Ovary (tissue), 10 donors: ENCODE measurements at places on chromosomes 3 and 15. TPM values are rescaled to one million over a fixed set of nuclear protein-coding genes. Genes with fewer than 3 reads are reported as not detected.
A peak's percentile ranks its signal among the peaks of the same experiment; 100 is the strongest.

Gene YEATS2
- total RNA-seq: 31.8 TPM

Gene MINAR1
- 0.12 TPM for total RNA-seq

DNA sequence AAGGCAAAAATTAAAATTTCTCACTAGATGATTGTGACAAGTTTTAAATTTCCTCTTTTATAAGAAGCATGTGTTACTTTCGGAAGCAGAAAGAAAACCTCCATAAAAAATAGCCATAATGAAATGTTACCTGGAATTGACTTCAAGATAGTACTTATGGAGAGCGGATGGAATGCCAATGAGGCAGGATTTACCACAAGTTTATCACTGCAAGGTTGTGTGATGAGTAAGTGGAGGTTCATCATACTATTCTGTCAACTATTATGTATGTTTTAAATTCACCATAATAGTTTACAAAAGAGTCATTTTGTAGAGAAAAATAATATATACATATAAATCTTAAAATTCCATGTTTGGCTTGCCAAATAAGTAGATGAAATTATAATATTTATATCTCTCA is 230.3 kb downstream of the SCAPER start:
- H3K36me3 ChIP-seq: no peaks in the 10 kb centered on the region
- no peak overlapping the region for H3K27ac ChIP-seq
- H3K4me3 ChIP-seq: no peak overlapping the region
- H3K4me1 ChIP-seq: no peaks in the 10 kb centered on the region
- no peak for DNase-seq
- H3K27me3 ChIP-seq: no peaks in the 10 kb centered on the region

- H3K27ac ChIP-seq: no peak overlapping the region
- no peaks in the 10 kb centered on the region for H3K4me1 ChIP-seq
- no peaks in the 10 kb centered on the region for H3K36me3 ChIP-seq
- no peaks in the 10 kb centered on the region for H3K27me3 ChIP-seq
- no peak overlapping the region for H3K4me3 ChIP-seq
- peak; percentile 60 for DNase-seq
Measured at GRCh38 chr3:11236588-11237461, 35.4 kb upstream of the ATG7 start.

DNA sequence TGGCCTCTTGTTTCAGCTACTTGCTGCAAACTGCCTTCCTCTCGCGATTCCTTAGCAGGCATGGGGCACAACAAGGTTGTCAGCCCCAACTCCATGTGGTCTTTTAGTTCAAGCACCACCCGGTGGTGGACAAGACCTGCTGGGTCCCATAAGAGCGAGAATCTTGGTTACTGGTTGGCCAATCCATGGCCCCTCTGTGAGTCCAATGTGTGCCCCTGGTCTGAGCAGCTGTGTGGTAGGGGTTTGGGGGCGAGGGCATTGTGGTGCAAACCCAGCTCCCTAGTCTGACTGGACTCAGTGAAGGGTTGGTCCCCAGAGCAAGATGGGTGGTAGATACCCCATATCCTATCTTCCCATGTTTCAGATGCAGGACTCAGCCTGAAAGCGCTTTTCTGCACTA is 48.8 kb downstream of the MESD start:
- no peak for DNase-seq
- H3K27ac ChIP-seq: no peak overlapping the region
- no peaks in the 10 kb centered on the region for H3K27me3 ChIP-seq
- no peaks in the 10 kb centered on the region for H3K36me3 ChIP-seq

DNA sequence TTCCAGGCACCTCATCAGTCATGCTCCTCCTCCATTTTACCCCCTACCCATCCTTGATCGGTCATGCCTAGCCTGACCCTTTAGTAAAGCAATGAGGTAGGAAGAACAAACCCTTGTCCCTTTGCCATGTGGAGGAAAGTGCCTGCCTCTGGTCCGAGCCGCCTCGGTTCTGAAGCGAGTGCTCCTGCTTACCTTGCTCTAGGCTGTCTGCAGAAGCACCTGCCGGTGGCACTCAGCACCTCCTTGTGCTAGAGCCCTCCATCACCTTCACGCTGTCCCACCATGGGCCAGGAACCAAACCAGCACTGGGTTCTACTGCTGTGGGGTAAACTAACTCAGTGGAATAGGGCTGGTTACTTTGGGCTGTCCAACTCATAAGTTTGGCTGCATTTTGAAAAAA is 52.6 kb downstream of the CAPN3 start:
- no peaks in the 10 kb centered on the region for H3K27me3 ChIP-seq
- H3K4me1 ChIP-seq: no peaks in the 10 kb centered on the region
- H3K36me3 ChIP-seq: no peaks in the 10 kb centered on the region

- DNase-seq: no peak
- H3K27me3 ChIP-seq: no peaks in the 10 kb centered on the region
- H3K36me3 ChIP-seq: no peaks in the 10 kb centered on the region
- H3K27ac ChIP-seq: no peak overlapping the region
- no peaks in the 10 kb centered on the region for H3K4me1 ChIP-seq
Measured at GRCh38 chr3:196643761-196644160, 4.3 kb downstream of the NRROS start.

- peak overlapping the region; percentile 14 for H3K4me3 ChIP-seq
- peaks cover 3% of the 10 kb centered on the region for H3K4me1 ChIP-seq
- no peaks in the 10 kb centered on the region for H3K27me3 ChIP-seq
- no peak overlapping the region for H3K27ac ChIP-seq
- peak; percentile 85 for DNase-seq
- no peaks in the 10 kb centered on the region for H3K36me3 ChIP-seq
Measured at GRCh38 chr3:196219194-196219969, 3.0 kb downstream of the SLC51A start.

DNA sequence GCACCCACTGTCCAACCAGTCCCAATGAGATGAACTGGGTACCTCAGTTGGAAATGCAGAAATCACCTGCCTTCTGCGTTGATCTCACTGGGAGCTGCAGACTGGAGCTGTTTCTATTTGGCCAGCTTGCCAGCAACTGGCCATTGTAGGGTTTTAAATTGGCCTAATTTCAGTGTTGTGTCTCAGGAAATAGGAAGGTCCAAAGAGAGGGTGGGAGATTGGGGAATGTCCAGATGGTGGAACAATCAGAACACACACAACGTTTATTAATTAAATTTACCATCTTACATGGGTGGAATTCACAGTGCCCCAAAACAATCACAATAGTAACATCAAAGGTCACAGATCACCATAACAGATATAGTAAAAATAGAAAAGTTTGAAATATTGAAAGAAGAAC is 189.5 kb downstream of the ZNF385D start:
- H3K36me3 ChIP-seq: no peaks in the 10 kb centered on the region
- H3K27me3 ChIP-seq: no peaks in the 10 kb centered on the region
- DNase-seq: no peak
- no peak overlapping the region for H3K27ac ChIP-seq
- no peaks in the 10 kb centered on the region for H3K4me1 ChIP-seq

GRCh38 chr15:26883466-26883865 is 16.6 kb downstream of the GABRA5 start:
- no peak overlapping the region for H3K4me3 ChIP-seq
- H3K27me3 ChIP-seq: no peaks in the 10 kb centered on the region
- H3K4me1 ChIP-seq: no peaks in the 10 kb centered on the region
- no peak overlapping the region for H3K27ac ChIP-seq
- DNase-seq: no peak
- no peaks in the 10 kb centered on the region for H3K36me3 ChIP-seq

- no peaks in the 10 kb centered on the region for H3K4me1 ChIP-seq
- no peaks in the 10 kb centered on the region for H3K36me3 ChIP-seq
- no peak for DNase-seq
- H3K27me3 ChIP-seq: no peaks in the 10 kb centered on the region
Measured at GRCh38 chr3:129965937-129966336, 8.6 kb upstream of the TRH start.

DNA sequence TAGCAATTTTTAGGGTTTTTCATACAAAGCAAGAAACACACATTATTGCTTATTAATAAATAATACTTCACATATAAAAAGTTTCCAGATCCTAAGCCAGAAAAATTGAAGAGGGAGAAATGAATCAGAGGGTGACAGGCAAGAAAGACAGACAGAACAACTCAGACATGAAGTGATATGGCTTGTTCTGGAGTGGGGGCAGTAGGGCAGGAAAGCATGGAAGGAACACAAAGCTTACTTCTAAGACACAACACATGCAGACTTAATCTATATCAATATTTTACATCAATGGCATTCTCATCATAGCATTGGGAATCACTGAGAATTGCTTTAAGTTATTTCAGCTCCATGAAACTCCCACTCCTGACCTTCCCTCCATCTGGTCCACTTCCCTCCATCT is 24.4 kb downstream of the TNIK start:
- DNase-seq: no peak
- H3K4me3 ChIP-seq: no peak overlapping the region
- no peaks in the 10 kb centered on the region for H3K36me3 ChIP-seq
- no peaks in the 10 kb centered on the region for H3K27me3 ChIP-seq
- H3K27ac ChIP-seq: no peak overlapping the region
- H3K4me1 ChIP-seq: no peaks in the 10 kb centered on the region

- no peak for DNase-seq
- H3K27me3 ChIP-seq: no peaks in the 10 kb centered on the region
- no peak overlapping the region for H3K4me3 ChIP-seq
- no peak overlapping the region for H3K27ac ChIP-seq
Measured at GRCh38 chr3:108130701-108131474, 40.1 kb upstream of the CD47 start.

DNA sequence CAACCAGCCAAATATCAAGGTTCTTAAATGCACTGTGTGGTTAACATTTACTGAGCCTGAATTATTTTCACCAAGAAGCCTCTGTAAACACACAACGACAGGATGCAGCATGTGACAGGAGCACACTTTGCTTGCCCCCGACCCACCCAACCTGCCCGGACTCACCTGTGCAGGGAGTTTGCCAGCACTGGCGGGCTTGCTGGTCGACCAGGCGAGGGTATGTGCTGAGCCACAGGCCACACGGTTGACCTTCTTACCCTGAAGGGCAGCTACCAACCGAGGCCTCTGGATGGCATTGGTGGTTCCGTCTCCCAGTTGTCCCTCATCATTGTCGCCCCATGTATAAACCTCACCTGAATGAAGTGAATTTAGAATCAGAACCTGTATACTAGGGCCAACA is 25.7 kb upstream of the OCA2 start:
- no peaks in the 10 kb centered on the region for H3K36me3 ChIP-seq
- no peaks in the 10 kb centered on the region for H3K27me3 ChIP-seq
- no peak overlapping the region for H3K4me3 ChIP-seq
- H3K27ac ChIP-seq: no peak overlapping the region

DNA sequence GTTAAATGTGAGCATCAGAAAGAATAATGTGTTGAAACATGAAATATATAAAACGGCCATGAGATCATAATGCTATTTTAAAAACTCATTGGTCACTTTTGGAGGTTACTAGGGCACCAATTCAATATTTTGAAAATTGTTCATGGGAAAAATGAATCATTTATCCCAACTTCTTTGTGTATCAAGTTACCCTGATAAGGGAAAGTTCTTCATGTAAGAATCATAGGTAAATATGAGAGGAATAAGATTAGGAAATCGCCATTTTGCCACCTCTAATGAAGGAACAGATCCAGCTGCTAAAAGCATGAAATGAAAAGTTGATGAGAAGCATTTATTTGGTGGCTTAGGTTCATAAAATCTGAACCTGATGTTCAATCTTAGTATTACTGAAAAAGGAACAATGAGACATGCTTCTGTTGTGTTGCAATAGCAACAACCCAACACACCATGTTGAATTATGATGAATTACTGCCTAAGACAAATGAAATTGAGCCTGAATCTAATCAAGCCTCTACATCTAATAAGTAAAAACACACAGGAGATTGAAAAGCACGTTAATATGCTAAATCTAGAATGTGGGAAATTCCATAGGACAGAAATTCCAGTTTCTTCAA is 32.5 kb downstream of the ABHD5 start:
- no peak overlapping the region for H3K27ac ChIP-seq
- no peak for DNase-seq
- no peaks in the 10 kb centered on the region for H3K36me3 ChIP-seq
- H3K27me3 ChIP-seq: no peaks in the 10 kb centered on the region
